ENCODE measurements at places on chromosomes 5 and 9.

DNA sequence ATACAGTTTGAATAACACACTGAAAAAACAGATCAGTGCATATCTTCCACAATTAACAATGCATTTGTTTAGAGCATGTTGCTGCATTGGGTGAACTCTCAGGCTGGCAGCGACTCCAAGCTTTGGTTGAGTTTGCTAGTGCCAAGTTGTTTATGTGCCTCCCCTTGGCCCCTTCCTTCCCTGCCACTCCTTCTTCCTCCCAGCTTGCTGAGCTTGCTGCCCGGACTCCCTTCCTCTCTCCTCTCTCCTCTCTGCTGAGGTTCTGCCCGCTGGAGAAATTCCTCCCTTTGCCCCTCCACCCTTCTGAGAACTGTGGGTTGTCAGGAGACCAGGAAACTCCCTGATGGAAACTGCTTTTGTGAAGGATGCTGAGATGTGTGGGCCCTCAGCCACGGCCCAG is 247.3 kb downstream of the PDZD2 start:
- no peak for DNase-seq

GRCh38 chr5:158910782-158911692 is 188.7 kb downstream of the EBF1 start:
- DNase-seq: no peak

DNA sequence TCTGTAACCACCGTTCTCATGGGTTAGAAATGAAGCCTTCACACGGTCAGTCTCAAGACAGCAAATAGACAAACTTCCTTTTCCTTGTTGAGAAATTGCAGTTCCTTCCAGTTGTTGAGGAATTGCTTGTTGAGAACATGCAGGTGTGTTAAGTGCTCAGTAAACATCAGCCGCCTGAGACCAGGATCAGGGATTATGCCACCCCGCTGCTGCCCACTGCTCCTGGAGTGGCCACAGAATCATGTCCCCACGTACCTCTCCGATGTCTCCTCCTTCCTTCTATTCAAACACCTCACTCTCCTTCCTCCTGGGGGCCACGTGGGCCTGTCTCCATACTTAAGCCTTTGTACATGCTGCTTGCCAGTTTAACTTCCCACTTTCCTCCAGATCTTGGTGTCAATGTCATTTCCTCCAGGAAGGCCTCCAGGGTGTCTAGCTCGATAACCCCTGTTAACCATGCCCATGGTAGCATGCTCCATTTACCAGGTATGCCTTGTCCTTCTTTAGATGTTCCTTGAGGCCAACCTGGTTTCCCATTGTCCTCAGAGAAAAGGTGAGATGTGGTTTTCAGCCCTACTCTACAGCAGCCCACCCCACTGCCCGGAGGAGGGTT is 33.8 kb upstream of the RPL26L1 start:
- DNase-seq: no peak

- DNase-seq: peak; percentile 14
These were observed 618 bp downstream of the TNPO1 start for GRCh38 chr5:72817076-72817481.

DNA sequence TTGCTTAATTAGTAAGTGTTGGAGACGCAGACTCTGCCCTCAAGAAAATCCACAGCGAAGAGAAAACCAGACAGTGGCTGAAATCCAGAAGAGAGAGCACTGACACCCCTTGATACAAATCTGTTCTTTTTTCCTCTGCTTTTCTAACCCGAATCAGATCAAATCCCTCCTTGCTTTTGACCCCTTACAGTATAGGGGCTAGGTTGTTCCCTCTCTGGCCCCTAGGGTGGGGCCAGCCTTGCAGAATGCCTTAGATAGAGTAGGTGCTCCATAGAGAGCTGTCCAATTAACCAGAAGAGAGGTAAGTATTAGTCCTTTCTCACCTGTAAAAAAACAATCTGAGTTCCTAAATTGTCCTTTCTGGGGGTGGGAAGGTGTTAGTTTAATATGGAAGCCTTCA is 10.1 kb downstream of the C1QTNF2 start:
- DNase-seq: no peak

- DNase-seq: no peak
These were observed 164.9 kb downstream of the SEMA6A start for GRCh38 chr5:116409591-116410296.

All from GM12891 (cell line).